ENCODE measurements at places on chromosomes 3 and 15.
A peak's percentile ranks its signal among the peaks of the same experiment; 100 is the strongest.

DNA sequence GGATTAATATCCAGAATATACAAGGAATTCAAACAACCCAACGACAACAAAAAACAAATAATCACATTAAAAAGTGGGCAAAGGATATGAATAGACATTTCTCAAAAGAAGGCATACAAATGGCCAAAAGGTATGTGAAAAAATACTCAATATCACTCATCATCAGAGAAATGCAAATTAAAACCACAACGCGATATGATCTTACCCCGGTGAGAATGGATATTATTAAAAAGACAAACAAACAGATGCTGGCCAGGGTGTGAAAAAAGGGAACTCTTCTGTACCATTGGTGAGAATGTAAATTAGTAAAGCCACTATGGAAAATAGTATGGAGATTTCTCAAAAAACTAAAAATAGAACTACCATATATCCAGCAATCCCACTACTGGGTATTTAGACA, 43.5 kb upstream of the MEF2A start:
- DNase-seq: no peak

- no peak for DNase-seq
Measured at GRCh38 chr15:90930861-90931574, 1.3 kb downstream of the HDDC3 start.

GRCh38 chr3:190444576-190445145, 5.0 kb downstream of the TMEM207 start:
- no peak for DNase-seq

DNA sequence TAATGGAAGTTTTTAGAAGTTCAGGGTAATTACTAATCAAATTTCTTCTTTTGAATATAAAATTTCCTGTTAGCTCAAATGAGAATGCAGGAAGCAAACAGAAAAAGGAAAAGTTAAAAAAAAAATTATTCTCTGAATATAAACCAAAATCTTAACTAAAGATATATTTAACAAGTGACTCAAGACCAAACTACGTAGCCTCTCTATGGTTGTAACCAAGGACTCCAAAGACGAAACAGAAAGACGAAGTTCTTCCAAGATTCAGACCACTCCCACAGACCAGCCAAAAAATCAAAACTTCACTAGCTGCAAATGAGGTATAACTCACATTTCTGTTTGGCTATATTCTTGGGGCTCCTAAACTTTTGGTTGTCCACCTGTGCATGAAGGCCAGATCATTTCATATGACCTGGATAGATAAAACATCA, 846.5 kb upstream of the ALCAM start:
- no peak for DNase-seq

- no peak for DNase-seq
Measured at GRCh38 chr3:191566469-191566868, 105.5 kb downstream of the PYDC2 start.

DNA sequence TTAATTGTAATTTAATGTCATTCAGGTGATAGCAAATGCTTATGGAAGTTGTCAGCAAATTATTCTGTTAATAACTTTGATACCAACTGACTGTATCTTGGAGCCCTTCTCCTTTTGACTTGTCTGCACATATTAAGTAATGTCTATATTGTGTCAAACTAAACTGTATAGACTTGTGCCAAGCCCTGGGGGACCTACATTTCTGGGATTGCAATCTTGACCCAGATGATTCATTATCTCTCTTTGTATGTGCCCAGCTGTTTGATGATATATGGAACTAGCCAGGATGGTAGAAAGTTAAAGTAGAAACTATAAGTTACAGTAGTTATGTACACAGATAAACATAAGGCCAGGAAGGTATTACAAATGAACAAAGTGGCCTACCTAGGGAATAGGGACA, 402.8 kb upstream of the RARB start:
- DNase-seq: no peak

DNA sequence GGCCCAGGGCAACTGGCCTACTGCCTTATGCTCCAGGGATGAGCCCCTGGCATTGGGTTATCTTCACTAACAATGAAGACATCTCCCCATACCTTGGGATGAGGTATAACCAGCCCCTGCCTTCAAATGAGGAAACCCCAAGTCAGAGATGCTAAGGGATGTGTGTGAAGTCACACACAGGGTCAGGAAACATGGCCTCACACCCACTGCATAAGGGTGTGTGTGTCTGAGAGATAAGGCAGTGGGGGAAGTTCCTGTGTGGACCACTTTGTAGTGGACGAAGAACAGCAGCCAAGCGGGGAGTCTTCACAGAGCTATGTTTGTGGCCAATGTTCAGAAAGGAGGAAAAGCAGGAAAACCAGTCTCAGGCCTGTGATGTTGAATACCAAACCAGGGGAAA, 10.5 kb downstream of the ELP6 start:
- DNase-seq: no peak

DNA sequence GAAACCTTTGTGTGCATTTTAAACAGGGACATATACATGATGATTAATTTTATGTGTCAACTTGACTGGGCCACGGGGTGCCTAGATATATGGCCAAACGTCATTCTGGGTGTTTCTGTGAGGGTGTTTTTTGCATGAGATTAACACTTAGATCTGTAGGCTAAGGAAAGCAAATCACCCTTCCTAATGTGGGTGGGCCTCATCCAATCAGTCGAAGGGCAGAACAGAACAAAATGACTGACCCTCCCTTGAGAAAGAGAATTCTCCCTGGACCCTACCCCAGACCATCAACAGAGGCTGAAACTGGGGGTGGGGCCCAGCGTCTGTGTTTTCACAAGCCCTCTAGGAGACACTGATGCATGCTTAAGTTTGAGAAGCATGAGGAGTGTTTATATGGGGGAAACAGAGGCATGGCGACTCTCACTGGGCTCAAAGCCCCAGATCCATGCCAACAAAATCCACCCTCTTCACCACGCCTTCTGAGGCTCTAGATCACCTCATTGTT, 56.2 kb downstream of the ITGA11 start:
- no peak for DNase-seq

DNA sequence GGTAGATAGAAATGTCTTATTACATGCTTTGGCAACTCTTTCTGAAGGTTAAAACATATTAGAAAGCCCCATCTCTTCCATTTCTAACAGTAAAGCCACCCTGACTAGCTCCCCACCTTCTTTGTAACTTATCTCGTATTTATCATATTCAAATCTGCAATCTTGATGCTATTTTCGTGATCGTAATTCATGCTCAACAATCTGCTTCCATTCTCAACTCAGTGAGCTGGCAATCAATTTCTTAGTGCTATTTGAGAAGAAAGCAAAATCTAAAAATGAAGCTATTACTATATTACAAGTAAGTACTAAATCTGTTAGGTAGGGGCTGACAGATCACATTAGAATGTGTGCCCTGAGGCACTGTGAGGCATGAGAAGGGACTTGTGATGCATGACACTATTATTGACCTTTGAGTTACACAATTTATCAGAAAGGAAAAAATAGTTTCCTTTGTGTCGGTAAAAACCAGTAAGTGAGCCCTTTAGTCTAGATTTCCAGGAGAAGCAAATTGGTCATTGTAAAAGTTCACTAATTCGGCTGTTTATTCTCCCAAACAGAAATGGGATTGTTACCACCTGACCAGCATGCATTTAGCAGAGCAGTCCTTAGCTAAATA, 379.7 kb upstream of the CNTN6 start:
- no peak for DNase-seq

DNA sequence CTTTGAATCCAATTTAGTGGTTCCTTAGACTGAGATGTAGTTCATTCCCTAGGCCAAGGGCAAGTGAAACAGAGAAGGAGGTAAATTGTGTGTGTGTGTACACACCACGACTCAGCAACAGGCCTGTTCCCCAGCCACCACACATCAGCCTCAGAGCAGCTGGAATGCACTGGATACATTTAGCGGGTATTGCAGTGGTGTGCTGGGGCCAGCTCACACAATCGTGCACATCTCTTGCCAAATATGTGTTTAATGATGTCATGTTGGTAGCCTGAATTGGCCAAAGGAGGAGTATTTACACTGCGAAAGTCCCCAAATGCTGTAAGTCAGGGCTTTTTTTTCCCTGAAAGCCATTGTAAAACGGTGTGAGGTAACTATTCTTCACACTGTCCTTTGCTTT, 82.3 kb downstream of the RBPMS2 start:
- DNase-seq: no peak

DNA sequence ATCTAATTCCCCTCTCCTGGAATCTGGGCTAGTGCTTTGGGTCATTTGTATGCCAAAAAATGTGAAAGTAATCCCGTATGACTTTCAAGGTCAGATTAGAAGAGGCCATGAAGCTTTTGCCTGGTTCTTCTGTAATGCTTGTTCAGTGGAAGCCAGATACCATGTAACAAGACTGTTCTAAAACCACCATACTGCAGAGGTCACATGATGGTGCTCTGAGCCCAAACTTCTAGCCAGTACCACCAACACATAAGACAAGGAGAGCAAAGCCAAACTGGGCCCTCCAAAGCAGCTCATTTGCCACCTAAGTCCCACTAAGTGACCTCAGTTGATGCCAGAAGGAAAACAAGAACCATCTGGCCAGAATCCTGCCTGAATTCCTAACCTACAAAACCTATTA, 64.3 kb upstream of the MELTF start:
- DNase-seq: no peak

- no peak for DNase-seq
Measured at GRCh38 chr15:89653578-89653977, 1.7 kb downstream of the KIF7 start.

- no peak for DNase-seq
Measured at GRCh38 chr3:184574515-184575417, 13.2 kb downstream of the EPHB3 start.

GRCh38 chr3:197807969-197808587, 17.0 kb downstream of the LRCH3 start:
- DNase-seq: no peak

DNA sequence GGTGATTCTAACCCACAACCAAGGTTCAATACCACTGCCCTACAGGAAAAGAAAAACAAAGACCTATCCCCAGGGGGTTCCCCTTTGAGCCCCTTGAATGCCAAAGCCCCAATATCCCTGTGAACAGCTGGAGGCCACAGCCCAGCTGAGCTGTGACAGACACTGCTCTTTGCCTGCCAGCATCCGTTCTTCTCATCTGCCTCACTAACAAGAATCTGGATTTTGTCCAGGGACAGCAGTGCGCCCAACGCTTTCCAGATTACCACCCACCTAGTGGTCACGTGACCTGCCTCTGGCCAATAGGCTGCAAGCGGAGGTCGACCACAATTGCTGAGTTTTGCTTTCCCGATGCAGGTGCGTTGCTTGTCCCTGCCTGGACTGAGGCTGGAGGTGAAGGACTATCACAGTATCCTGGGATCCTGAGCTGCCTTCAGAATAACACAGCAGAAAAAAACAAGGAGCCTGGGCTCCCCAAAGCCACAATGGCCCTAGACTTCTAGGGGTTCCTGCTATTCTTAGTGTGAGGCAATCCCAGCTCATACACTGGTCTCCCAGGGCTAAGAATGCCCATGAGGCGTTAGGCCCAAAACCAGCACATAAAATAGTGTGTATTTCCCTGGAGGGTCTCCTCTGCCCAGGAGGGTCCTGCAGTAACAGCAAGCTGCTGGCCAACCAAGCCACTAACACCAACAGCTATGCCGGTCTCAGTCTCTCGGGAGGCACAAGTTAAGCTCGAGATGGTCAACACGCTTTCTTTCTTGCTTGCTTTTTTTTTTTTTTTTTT, 13.8 kb downstream of the BDH1 start:
- peak; percentile 65 for DNase-seq

DNA sequence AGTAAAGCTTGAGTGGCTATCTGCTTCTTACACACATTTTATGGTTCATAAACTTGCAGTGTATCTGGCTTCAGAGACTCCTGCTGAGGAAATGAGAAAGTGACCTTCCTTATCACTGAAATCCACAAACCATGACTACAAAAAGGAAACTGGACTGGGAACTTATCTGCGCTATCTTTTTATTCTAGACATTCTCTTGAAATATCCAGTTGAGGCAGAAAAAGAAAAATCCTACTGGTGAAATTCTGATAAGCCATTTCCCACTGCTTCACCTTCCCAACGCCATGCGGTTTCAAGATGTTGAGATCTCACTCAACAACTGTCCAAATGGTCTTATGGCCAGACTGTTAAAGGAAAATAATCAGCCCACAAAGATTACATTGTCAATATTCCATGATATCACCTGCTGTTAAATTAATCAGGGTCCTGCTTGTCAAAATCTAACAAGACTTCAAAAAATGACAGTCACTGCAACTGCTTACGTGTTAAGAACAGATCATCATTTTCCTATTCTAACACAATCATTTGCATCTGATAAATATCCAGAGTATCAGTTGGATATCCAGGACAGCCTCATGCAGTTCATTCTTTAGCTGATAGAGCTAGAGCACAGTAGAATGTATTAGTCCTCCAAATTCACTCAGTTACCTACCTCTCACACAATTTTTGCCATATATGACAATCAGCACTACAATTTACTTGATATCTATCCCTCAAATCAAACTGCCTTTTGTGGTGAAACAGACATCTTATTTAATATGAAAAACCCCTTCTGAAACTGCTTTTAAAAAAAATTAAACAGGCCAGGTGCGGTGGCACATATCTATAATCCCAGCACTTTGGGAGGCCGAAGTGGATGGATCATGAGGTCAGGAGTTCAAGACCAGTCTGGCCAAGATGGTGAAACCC, 538.1 kb downstream of the MAGI1 start:
- no peak for DNase-seq

DNA sequence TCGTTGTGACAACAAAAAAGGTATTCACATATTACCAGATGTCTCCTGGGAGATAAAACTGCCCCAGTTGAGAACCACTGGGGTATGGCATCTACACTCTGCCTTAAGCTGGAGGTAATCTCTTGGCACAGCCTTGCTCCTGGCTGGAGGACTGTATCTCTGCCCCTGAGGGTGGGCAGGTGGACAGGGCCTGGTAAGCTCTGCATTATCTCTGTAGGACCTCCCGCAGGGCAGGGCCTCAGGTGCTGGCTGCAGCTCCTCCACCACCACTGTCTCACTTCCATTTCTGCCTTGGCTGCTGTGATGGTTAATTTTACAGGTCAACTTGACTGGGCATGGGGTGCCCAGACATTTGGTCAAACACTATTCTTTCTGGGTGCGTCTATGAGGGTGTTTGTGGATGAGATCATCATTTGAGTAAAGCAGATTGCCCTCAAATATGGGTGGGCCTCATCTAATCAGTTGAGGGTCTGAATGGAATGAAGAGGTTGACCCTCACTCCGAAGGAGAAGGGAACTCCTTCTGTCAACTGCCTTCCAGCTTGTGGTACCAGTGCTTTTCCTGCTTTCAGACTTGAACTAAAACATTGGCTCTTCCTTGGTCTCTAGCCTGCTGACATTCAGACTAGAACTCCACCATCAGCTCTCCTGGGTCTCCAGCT, 9.8 kb upstream of the RHCG start:
- no peak for DNase-seq

- DNase-seq: no peak
Measured at GRCh38 chr3:110858549-110858948, 213.1 kb upstream of the NECTIN3 start.

GRCh38 chr3:26752466-26752865, 129.9 kb downstream of the LRRC3B start:
- no peak for DNase-seq

DNA sequence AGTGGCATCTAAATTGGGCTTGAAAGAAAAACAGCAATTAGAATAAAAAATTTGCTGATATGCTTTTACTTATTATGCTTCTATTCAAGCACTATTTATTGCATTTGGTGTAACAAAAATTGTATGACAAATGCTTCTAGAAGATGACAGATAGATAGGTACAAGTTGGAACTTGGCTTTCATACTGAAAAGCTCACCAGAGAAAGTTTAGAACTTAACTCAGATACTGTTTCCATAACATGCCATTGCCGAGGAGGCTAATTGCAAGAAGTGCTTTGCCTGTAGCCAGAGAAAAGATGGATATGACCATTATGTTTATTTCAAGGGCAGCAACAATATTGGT, 123.8 kb downstream of the NFKBIZ start:
- no peak for DNase-seq

All from left ventricle myocardium inferior (tissue), 1 donor.